Pericardium fibroblast (primary cell): ENCODE measurements at places on chromosomes 13 and 19. TPM values are rescaled to one million over a fixed set of nuclear protein-coding genes. Genes with fewer than 3 reads are reported as not detected.

PNMA8A gene
- total RNA-seq: 1.9 and 2.5 TPM in 2 replicates

PLIN5 gene
- total RNA-seq: 1.1 TPM in 1 of 2 replicates, not detected in the other

ZIC2 gene
- total RNA-seq: not detected in 2 replicates

ONECUT3 gene
- total RNA-seq: not detected in 2 replicates

ZNF426 gene
- total RNA-seq: 13.2 and 14.7 TPM in 2 replicates

HRC gene
- 1.2 and 3.2 TPM in 2 replicates for total RNA-seq

ZNF567 gene
- 3.3 and 4.6 TPM in 2 replicates for total RNA-seq

GFY gene
- total RNA-seq: not detected in 2 replicates

KISS1R gene
- not detected in 2 replicates for total RNA-seq
